ENCODE measurements at places on chromosomes 3 and 15.

DNA sequence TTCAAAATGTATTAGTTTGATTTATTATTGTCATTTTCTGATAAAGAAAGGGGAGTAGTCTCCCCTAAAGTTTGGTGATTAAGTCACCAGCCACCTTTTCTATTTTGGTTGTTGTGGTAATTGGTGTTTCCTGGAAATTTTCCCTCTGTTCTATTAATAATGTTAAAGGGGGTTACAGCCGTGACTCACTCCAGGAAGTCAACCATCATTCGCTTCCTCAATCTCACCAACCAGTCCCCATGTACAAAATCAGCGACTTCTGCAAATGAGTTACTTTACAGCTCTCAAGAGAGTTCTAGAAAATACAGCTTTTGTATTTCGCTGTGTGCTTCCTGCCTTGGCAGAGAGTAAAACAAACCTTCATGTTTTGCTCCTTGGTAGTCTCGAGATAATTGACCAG is 285.1 kb downstream of the LPP start:
- no peak for DNase-seq

GRCh38 chr15:96350934-96351724 is 20.6 kb downstream of the NR2F2 start:
- no peak for DNase-seq

DNA sequence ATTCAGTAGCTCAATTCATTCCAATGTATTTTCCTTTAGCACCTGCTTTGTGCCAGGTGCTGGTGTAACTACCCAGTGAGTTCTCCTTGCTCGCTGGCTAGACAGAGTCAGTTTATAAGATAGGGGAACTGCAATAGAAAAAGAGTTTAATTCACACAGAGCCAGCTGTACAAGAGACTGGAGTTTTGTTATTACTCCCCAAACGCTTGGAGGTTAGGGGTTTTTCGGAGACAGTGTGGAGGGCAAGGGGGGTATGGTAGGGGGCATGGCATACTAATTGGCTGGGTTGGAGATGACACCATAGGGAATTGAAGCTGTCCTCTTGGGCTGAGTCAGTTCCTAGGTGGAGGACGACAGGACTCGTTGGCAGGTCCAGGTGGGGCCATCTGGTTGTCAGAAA is 5.4 kb upstream of the CFAP91 start:
- no peak for DNase-seq

DNA sequence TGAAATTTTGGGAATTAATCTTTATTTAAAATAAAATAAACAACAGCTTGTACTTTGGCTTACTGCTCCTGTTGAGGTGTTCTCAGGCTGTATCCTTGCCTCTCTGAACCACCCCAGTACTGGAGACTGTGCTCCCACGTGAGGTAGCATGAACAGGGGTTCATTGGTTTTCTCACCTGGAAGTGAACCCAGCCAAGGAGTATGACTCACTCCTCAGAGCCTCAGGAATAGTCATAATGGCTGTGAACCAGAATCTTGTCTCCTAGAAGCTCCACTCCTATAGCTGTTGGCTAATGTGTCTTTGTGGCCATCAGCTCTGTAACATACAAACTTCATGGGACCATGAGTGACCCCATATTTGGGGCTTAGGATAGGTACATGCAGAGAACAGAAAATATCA is 122.5 kb upstream of the ST8SIA2 start:
- DNase-seq, result no peak

DNA sequence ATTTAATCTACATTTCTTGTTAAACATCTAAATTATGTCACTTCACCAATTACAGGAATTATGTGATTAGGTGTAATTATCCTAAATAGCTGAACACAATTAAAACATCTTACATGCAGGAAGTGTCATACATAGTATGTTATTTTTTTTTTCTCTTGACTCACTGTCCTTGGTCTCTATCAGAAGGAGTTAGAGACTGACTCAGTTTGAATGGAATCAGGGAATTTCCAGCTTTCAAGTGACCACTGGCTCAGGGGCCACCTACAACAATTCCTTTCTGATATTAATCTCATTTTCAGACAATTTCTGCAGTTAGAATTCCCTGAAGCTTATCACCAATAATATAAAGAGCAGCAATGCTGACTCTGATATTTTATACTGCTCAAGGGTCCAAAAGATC is 400.7 kb downstream of the ROBO1 start:
- DNase-seq, result no peak

DNA sequence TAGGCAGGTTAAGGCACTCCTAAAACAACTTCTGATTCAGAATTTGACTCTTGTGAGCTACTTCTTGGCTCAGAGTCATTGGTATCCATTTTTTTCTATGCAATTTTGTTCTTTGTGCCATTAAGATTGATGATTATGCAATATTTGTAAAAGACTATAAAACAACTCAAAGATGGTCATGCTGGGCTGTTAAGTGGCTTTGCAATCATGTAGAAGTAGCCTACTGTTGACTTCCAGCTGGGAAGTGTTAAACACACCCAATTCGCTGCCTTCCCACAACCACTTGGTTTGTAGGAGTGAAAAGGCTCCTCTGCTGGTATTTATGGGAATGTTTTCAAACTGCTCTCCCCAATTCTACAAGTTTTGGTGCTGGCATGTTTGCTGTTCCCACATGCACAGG is 74.7 kb upstream of the COL6A6 start:
- DNase-seq, result no peak

DNA sequence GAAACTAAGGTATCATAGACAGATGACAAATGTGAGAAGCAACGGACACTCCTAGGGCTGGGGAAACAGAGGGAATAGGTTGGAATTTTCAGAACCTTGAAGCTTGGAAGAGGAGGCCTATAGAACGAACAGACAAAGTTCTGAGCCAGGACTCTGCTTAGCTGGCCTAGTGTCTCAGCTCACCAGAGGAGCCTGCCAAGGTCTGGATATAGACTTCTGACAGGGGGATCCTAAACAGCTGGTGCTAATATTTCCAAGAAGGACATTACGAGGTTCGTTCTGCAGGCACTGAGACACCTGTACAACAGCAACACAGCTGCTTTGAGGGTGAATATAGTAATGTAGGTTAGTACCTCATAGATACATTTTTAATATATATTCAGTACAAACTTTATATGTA is 266.3 kb downstream of the CHL1 start:
- no peak for DNase-seq

DNA sequence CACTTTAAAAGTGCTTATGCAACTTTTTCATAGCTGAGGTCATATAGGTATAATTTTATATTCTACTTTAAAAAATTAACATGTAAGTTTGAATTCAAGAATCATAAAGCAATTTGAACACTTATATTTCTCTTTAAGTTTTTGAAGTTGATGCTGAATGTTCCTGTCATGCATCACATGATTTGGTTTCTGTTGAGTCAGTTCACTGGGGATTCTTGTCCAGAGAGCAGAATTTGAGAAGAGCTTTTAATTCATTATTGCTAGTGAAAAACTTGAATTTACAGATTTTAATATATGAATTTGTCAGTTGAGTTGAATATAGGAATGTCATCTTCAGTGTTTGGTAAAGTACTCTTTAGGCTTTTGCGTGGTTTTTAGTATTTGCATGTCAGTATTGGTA is 7.9 kb downstream of the SLC25A26 start:
- DNase-seq, result no peak

GRCh38 chr3:15542614-15543013 is 21.1 kb upstream of the COLQ start:
- DNase-seq, result no peak

- DNase-seq, result no peak
Observed at GRCh38 chr15:96182736-96183513, 147.6 kb upstream of the NR2F2 start.

DNA sequence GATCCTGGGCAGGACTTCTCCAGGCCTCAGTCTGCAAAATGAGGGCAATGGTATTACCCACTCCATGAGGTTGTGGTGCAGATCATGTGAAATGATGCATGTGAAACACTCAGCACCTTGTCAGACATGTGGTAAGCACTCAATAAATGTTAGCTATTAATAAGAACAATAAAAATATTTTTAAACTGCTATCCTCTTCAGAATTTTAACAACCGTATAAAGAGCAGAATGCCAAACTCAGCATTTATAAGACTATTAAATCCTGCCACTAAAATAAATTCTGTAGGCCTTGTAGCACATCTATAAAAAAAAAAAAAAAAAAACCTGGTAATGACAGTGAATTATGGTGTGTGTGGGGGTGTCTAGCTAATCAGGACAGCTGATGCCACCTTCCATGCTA is 213.9 kb upstream of the UMPS start:
- no peak for DNase-seq

DNA sequence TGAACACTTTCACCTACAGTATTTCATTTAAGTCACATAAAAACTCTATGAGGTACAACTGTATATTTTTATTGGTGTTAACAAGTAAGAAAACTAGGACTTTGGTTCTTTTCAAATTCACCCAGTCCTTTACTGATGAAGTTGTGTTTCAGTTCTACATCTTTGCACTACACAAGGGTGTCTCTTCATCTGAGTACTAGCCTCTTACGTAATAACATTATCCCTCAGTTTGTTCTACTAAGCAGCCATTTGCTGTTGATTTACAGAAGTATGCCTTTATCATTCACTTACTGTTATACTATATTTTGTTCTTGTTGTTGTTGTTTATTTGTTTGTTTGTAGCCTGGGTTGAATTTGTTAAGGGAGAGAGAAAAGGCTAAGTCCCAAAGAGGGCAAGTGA is 311.9 kb downstream of the PLOD2 start:
- no peak for DNase-seq

Data from activated T-cell treated with anti-CD3 and anti-CD28 coated beads, Interleukin-2, amount 50 U/mL, for 48 hours (primary cell).